ENCODE measurements at places on chromosomes 11 and 22. TPM values are rescaled to one million over a fixed set of nuclear protein-coding genes. Genes with fewer than 3 reads are reported as not detected.

The ZW10 gene
- 16.5 TPM for total RNA-seq

The SLC22A9 gene
- total RNA-seq = not detected

The SLC22A12 gene
- total RNA-seq = not detected

The CSRP3 gene
- not detected for total RNA-seq

The SLC29A2 gene
- 10.5 TPM for total RNA-seq

The CTNND1 gene
- 10.4 TPM for total RNA-seq

The VWCE gene
- total RNA-seq = 19.6 TPM

The RAG1 gene
- 0.23 TPM for total RNA-seq

The HBE1 gene
- total RNA-seq = not detected

The MISFA gene
- total RNA-seq = 0.93 TPM

The TMEM138 gene
- total RNA-seq = 44.2 TPM

The OR8D4 gene
- total RNA-seq = not detected

The FJX1 gene
- not detected for total RNA-seq

The RELA gene
- 81.7 TPM for total RNA-seq

The TMEM225 gene
- not detected for total RNA-seq

The APOL6 gene
- total RNA-seq = 33.2 TPM

The CFAP300 gene
- not detected for total RNA-seq

The PANX3 gene
- not detected for total RNA-seq

The GALNT18 gene
- total RNA-seq = 19.2 TPM

The C11orf87 gene
- not detected for total RNA-seq

The KDELR3 gene
- total RNA-seq = 0.89 TPM

The ASRGL1 gene
- total RNA-seq = 5.5 TPM

The BIRC3 gene
- total RNA-seq = 131 TPM

The CDC42EP1 gene
- 0.09 TPM for total RNA-seq

The TSKU gene
- 17.3 TPM for total RNA-seq

The OR5AS1 gene
- not detected for total RNA-seq

The NXPE4 gene
- total RNA-seq = not detected

The IFT27 gene
- 20.8 TPM for total RNA-seq

The P2RY2 gene
- total RNA-seq = not detected

The TRIM68 gene
- 15.2 TPM for total RNA-seq
